ENCODE measurements at places on chromosomes 7 and 10.

- DNase-seq, result no peak
These were observed 5.4 kb upstream of the NUB1 start for GRCh38 chr7:151336027-151336708.

- peak; percentile 35 for DNase-seq
These were observed 1.1 kb downstream of the TTYH3 start for GRCh38 chr7:2632733-2633537.

DNA sequence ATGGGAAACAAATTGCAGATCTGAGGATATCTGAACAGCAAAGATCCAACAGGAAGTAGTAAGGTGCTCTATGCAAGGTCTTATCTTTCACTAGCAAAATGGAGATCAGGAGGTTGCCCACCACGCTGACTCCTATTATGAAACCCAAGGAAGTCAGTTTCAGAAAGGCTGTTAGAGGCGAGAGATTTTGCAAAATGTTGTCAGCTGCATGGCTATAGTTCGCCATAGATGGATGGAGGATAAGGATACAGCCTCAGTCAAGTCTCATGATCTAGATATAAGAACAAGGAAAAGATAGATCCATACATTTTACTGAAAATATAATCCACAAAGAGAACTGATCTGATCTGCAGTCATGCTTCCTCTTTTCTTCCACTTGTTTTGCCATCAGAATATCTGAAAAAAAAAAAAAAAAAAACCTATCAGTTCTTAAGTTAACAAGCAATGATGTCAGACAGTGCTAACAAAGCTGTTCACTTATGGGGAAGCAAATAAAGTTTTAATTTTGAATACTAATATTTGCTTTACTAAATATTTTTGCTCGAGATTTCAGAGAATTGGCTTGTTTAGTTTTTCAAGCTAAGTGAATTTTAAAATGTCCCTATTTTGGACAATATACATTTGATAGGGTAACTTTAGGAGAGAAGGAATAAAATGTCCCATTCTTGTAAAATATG, 2.0 kb downstream of the GPR85 start:
- no peak for DNase-seq

- DNase-seq, result no peak
These were observed 186.3 kb downstream of the PTPRN2 start for GRCh38 chr7:158401295-158401694.

GRCh38 chr7:47724335-47724982, 142.5 kb upstream of the TNS3 start:
- no peak for DNase-seq

DNA sequence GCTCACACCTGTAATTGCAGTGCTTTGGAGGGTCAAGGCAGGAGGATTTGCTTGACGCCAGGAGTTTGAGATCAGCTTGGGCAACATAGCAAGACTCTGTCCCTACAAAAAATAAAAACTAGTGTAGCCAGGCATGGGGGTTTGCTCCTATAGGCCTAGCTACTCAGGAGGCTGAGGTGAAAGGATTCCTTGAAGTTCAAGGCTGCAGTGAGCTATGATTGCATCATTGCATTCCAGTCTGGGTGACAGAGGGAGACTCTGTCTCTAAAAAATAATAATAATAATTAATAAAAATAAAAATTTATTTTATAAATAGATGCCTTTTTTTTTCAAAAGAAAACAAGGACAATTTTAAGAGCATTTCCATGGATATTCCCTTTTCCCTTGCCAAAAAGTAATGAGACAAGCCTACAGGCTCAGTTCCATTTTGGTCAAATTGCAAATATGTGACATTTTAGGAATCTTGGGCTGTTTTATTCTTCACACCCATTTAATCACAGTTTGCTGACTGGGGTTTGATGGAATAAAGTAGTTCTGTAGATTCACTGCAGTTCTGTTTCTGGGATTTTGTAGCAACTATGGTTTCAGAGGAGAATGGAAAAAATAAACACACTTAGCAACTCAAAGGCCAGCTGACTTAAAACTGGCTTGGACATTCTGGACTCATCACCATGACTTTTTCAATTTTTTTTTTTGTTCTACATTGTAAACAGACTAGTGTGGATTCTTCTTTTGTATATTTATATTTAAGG, 48.4 kb upstream of the ARHGAP21 start:
- DNase-seq, result no peak

- DNase-seq, result no peak
These were observed 505.6 kb downstream of the HTR7 start for GRCh38 chr10:90352288-90352687.
